ENCODE measurements at places on chromosomes 4 and X. TPM values are rescaled to one million over a fixed set of nuclear protein-coding genes. Genes with fewer than 3 reads are reported as not detected.

- no peak for DNase-seq
These were observed 73.6 kb downstream of the PALLD start for GRCh38 chr4:168570466-168570865.

The WNK3 gene
- polyA plus RNA-seq = not detected

- no peak for DNase-seq
These were observed 188.4 kb upstream of the CLNK start for GRCh38 chr4:10872833-10873517.

The HPGD gene
- polyA plus RNA-seq = 126 TPM

- no peak for DNase-seq
These were observed 111.9 kb downstream of the GLRA3 start for GRCh38 chr4:174716986-174717770.

The CLCN5 gene
- 0.10 TPM for polyA plus RNA-seq

DNA sequence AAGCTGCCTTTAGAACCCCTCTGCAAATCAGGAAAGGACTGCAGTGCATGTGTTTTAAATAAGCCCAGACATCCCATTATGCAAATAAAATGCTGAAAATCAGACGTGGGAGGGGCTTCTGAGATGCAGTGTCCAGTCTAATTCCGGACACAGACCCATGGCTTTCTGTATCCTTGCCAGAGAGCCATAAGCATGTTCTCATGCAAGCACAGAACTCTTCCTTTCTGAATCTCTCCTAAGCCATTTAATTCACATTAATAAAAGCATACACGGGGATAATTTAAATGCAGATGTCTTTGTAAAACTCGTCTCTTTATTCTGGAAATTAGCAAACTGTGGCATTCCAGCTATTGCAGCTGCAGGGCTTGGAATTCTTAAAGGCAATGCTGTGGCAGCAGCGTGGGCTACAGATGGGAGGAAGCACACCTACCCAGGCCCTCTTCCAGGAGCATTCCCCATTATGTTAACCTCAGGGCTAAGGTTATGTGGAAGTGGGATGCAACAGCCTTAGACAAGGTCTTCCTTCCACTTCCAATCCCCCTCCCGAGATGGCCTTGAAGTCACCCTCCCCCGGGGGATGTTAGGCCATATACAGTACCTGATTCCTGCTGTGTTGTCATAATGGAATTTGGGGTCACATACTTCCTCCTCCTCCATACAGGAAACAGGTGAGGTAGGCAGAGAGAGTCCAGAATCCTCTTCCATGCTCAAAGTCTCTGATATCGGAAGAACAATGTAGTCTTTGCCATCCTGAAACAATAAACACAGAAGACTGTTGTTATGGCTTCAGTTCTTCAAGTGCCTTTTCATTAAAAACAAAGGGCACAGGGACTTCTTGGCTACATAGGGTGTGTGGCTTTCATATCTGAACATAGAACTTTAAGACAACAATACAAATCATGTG lies 38.1 kb downstream of the KDR start:
- no peak for DNase-seq

DNA sequence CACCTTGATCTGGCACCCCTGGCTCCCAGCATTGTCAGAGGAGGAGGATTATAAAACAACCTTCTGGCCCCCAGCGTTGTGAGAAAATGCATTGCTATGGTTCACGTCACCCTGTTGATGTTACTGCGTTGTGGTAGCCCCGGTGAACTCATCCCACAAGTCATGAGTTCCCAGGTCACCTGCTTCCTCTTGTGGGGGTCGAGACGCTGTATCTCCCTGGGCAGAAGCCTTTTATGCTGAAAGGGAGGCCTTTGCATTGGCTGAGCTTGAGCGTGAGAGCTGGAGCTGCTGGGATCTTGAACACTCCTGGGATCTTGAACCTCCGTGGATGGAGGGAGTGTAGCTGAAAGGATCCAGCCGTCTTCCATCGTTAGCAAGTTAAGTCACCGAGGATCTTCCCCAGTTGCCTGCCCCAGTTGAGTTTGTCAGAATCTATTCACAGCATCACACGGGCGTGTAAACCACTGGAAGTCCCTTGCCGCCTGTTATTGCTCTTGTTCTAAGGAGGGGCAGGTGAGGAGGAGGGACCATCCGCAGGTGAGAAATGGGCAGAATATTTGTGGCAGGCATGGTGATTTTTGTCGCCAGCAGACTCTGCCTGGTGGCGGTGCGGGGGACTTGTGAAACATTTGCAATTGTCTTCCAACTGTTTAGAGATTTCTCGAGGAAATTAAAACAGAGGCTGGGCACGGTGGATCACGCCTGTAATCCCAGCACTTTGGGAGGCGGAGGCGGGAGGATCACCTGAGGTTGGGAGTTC lies 299.9 kb downstream of the ASMT start:
- no peak for DNase-seq

The NAP1L3 gene
- polyA plus RNA-seq = 3.6 TPM

DNA sequence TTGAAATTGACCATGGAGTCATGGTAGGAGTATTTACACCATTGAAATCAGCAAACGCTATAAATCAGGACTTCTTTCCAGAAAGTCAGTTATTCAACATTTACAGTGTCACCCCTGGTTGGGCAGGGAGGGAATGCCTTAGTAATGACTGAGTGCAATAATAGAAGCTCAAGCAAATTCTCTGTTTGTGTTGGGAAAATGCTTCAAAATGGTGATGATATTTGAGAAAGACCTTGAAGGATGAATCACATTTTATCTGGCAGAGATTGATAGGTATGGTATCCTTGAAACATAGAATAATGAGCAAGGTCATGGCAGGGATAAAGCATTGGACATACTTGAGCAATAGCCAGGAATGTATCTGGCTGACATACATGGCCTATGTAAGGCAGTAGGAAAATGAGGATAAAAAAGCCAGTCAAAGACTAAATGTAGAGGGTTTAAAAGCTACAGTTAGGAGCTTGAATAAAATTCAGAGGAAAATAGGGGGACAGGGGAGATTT lies 248.7 kb downstream of the FMR1NB start:
- DNase-seq = no peak

The ZNF157 gene
- polyA plus RNA-seq = not detected

GRCh38 chrX:57137501-57137900 lies 304 bp upstream of the SPIN2A start:
- no peak for DNase-seq

The LRRC66 gene
- not detected for polyA plus RNA-seq

The DEFB131A gene
- not detected for polyA plus RNA-seq

DNA sequence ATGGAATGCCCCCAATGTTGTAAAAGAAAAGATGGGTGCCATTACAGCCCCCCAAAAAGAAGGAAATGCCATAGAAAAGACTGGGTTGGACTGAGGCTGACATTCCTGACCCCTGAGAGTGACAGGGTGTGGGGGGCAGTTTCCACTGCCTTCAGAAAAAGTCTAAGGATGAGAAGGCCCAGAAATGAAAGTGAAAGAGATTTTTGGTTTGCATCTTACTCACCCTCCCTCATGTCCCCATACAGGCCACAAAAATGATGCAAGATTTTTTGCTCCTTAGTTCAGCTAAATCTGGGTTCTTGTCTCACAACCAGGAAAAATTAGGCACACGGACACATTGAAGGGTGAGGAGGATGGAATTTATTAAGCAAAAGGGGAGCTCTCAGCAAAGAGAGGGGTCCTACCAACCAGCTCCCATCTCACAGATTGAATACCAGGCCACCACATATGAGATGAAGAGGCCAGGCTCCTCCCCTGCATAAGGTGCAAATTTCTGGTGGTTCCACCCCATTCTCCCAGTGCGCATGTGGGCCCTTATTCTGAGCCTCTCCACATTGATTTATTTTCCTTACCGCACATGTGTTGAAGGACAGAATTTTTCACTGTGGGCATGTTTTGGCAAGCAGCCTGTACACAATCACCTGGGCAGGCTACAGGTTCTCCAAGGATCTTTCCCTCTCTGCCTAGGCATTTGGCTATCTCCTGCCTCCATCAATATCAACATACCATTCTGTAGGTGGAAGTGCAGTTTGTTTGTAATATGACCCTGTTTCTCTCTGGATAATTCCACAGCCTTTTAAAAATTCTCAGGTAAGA lies 18.8 kb downstream of the PPP4R3C start:
- no peak for DNase-seq

The CYSLTR1 gene
- polyA plus RNA-seq = 5.4 TPM

DNA sequence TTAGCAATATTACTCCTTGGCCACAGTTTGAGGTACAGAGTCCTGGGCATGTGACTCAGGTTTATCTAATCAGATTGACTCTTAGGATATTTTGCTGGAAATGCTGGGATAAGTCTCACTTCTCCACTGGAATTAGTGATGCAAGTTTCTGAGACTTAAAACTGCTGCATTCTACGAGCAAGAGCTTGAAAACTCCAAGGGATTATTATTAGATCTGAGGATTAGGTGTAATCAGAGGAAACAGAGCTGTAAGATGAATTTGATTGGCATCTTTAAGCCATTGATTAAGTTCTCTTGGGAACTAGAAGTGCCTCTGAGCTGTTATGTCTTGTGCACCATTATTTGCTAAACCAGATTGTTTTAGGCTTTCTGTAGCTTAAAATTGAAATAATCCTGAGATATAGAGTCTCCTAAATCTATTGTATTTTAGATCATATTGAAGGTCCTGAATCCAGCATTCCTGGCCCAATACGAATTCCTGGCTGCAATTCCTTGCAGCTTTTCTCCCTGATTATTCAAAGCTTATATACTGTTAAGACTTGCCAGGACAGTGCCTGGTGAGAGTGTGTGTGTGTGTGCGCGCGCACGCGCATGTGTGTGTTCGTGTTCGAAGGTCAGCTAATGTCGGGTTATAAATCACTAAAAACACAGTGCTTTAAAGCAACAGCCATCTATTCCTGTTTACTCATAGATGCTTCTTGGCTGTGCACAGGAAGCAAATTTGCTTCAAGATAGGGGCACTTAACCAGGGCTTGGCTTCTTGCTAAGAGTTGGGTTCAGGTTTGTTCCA lies 735.1 kb downstream of the STIM2 start:
- no peak for DNase-seq

DNA sequence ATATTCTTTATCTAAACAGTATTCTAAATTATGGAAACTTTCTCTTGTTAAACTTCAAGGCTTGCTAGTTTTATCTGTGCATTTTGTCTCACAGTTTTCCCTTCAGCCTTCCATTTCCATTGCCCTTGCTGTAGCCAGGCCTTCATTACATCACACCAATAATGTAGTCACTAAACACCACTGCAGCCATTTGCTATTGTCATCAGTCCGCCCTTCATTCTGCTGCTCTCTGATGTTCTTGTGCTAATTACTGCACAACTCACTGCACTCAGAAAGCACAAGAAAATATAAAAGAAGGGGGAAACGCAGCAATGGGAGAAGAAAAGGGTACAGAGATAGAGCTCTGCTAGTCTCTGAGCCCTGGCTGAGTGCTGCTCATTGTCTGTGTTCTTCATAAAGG lies 239.6 kb upstream of the FSTL5 start:
- DNase-seq = no peak

GRCh38 chr4:157223456-157223855 lies 2.9 kb downstream of the GRIA2 start:
- DNase-seq = no peak

DNA sequence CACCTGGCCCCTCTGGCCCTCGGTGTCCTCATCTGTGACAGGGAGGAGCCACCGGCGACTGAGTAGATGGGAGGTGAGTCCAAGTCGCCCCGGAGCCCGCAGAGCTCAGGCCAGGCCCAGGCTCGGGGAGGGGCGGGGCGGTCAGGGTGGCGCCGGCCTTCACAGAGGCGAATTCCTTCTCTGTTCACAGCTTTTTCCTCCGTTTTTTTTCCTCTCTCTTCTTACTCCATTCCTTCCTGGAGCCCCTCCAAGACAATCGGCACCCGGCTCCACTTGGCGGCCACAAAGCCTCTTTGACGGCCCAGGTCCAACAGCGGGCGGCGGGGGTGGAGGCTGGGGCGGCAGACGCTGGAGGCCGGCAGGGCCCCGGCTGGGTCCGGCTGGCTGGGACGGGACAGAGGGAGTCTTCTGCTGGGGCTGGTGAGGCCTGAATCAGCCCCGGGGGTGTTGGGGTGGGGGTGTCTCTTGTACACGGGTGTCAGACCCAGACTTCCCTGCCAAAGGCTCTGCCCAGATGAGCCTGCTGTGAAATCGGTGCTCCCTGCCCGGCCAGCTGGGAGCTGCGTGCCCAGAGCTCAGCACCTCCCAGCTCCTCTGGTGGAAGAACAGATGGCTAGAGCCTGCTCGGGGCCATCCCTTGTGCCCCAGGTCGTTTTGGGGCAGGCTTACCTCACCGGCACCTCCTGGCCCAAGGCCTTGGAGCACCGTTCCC lies 22.6 kb downstream of the FGFRL1 start:
- DNase-seq = no peak

DNA sequence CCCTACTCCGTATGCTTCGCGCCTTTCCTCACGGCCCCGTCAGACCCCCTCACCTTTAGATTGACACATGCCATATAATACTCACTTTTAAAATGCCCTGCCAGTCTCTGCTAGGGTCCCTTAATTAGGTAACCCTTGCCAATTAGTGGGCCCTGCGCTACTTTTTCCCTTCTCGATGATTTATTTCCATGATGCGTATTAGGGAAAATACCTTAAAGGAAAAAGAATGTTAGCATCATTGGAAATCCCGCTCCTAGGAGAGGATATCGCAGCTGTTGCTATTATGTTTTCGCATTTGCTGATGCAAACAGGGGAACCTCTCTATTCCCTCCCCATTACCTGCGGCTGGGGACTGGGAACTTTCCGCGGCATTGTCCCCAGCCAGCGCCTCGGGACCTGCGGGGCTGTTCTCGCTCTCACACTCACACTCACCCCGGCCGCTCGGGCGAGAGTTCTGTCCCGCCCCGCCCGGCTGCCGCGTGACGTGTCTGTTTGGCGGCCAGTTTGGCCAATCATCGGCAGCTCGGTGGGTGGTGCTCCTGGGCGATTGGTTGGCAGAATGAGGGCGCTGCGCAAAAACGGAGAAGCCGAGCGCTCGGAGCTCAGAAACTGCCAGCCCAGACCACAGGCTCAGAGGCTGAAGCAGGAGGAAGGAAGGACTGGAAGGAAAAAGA lies at the start of gene PCDH10:
TSS of gene PCDH10 (plus strand) at position 605 of the 674 bp plus-strand sequence. CDS start 847 bp downstream, outside the sequence.
- no peak for DNase-seq

DNA sequence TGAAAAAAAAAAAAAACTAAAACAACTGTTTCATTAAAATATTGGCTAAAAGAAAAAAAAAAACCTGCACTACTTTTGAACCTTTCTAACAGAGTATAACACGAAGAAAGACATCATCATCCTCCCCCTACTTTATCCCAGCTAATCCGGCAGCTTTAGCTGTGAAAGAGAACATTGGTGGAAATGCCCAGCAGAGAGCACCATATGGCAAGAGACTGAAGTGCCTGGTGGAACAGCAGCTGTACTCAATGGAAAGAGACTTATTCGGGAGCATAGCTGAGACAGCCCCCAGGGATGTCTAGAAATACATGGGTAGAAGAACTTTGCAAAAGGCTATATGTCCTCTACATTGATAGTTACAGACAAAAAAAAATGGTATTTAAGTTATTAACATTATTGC lies 30.3 kb downstream of the STPG2 start:
- DNase-seq = no peak

DNA sequence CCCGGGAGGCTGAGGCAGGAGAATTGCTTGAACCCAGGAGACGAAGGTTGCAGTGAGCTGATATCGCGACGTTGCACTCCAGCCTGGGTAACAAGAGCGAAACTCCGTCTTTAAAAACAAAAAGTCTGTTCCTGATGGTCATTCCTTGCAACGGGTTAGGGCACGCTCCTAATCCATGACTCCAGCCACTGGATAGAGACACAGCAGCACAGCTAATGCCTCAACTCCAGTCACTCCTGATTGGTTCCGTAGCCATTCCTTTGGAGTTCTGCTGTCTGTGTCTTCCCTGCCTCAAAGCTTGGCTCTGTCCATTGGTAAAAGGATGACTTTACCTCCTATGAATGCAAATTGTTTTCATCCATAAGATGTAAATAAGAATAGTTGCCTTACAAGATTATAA lies 44.3 kb upstream of the FAM9A start:
- no peak for DNase-seq

Measured in CD4-positive, CD25-positive, alpha-beta regulatory T cell (primary cell).